NCI-H1105 (cell line): ENCODE measurements at places on chromosomes 1 and 21.

DNA sequence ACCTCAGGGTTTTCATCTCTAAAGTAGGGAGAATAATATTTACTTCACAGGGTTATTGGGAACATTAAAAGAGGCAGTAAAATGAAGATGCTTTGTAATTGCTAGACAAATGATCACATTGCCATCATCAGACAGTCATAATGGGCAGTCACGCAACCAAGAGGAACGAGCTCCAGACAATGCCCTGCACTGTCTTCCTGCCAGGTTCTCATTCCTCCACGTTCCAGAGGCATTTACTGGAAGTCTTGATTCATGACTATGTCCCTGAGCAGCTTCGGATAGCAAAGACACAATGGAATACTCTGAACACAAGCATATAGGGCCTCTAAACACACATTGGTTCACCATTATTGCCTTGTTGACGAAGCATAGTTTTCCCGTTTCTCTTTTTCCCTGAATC lies 389.7 kb downstream of the NTNG1 start:
- no peak for DNase-seq

DNA sequence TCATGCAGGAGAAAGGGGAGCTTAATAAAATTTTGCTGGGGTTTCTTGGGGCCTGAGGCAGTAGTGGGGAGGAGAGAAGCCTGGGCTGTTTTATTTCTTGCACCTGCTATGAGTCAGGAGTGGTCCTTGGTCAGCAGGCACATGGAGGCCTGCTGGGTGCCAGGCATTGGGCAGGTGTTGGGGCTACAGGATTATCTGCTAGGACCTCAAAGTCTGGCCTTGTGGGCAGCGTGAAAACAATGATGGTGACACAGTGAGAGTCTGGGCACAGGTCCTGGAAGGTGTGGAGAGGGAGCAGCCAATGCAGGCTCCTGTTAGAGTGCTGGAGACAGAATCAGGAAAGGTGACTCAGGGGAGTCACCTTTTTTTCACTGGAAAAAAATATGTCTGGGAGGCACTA lies 17.2 kb downstream of the ROR1 start:
- no peak for DNase-seq

GRCh38 chr21:44260066-44260465 lies 1.6 kb downstream of the DNMT3L start:
- DNase-seq = no peak

DNA sequence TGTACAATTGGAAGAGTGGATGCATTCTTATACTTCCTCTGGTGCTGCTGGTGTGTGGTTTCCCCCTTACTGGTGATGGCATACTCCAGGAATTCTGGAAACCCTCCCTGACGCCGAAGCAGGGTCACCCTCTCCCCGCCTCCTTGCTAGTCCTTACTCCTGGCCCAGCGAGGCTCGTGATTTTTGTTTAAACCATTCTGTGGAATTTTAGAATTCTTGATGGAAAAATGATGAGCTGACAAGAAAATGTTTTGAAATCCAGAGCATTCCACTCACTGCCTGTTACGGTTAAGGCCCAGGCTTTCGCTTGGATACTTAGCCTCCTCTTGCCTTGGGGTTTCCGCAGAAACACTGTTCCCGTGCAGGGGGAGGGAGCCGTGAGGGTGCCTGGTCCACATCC lies 41.1 kb downstream of the IL6R start:
- DNase-seq = no peak

- DNase-seq = no peak
These were observed 215.0 kb downstream of the FMN2 start for GRCh38 chr1:240306673-240307072.
